ENCODE measurements at places on chromosomes 12 and 14. TPM values are rescaled to one million over a fixed set of nuclear protein-coding genes. Genes with fewer than 3 reads are reported as not detected.

DNA sequence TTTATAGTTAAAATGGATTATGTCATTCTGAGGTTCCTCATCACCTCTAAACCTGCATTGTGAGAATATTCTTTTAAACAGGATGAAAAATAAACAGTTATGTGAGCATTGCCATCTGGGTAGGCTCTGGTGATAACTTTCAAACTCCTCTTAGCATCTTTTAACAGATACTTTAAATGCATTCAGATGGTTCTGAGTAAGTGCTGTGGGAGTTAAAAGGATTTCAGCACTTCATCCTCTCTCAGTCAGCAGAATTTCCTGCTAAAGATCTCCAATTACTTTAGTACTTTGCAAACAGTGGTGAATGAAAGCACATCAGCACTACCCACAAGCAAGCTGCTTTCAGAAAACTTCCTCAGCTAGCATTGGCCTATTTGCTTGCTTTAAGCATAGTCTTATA, 59.3 kb upstream of the TMTC1 start:
- no peak overlapping the region for H3K4me3 ChIP-seq
- DNase-seq: no peak
- peaks cover 6% of the 10 kb centered on the region for H3K36me3 ChIP-seq

OVCH1 gene
- 1.9 TPM for total RNA-seq

RTL1 gene
- not detected for total RNA-seq

GRCh38 chr12:96255077-96255476, 60.9 kb downstream of the ELK3 start:
- no peak overlapping the region for H3K4me3 ChIP-seq
- no peak for DNase-seq
- peaks cover 12% of the 10 kb centered on the region for H3K4me1 ChIP-seq

AICDA gene
- total RNA-seq: not detected
